Upper lobe of right lung (tissue), 1 donor: ENCODE measurements at places on chromosomes 11 and 22.

DNA sequence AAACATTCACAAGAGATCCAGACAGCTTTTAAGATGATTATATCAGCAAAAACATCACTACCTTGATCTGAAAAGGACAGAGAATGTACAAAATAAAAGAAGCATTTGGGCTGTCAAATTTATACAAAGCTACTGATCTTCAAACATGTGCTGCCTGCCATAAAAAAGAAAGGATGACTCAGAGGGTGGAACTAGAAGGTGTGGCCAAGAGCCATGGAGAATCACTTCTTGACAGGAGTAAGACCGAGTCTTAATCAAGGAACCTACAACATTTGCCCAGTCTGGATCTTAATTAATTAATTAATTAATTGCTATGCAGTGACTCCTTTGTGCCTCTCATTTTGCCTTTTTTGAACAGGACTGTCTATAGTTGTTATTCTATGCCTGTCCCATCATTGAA is 33.2 kb downstream of the C11orf96 start:
- H3K4me1 ChIP-seq = no peaks in the 10 kb centered on the region
- no peaks in the 10 kb centered on the region for H3K36me3 ChIP-seq
- H3K27me3 ChIP-seq = no peaks in the 10 kb centered on the region
- H3K4me3 ChIP-seq = no peak overlapping the region
- H3K27ac ChIP-seq = no peak overlapping the region

- no peak overlapping the region for H3K27ac ChIP-seq
- H3K4me3 ChIP-seq = no peak overlapping the region
- DNase-seq = no peak
- H3K27me3 ChIP-seq = no peaks in the 10 kb centered on the region
These were observed 23.8 kb downstream of the FSHB start for GRCh38 chr11:30254307-30255298.

DNA sequence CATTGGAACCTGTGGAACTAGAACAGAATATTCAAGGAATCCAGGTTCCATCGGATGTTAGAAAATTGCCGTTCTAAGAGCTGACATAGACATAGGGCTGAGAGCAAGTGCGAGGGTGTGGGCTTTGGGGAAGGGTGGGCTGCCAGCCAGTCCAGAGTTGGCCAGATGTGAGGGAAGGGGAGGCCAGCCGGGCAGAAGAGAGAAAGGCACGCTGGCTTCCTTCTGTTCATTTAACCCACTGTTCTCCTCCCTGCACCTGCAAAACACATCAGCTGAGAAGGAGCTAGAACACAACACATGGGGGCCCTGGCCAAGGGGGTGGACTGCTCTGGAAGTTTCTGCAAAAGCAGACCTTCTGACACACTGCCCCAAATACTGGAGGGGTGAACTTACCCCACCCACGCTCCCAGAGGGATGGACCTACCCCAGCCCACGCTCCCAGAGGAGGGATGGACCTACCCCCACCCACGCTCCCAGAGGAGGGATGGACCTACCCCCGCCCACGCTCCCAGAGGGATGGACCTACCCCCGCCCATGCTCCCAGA is 98.0 kb downstream of the SHANK2 start:
- H3K27ac ChIP-seq = no peak overlapping the region
- H3K27me3 ChIP-seq = no peaks in the 10 kb centered on the region
- H3K4me1 ChIP-seq = peaks cover 6% of the 10 kb centered on the region
- no peak overlapping the region for H3K4me3 ChIP-seq
- no peak for DNase-seq

DNA sequence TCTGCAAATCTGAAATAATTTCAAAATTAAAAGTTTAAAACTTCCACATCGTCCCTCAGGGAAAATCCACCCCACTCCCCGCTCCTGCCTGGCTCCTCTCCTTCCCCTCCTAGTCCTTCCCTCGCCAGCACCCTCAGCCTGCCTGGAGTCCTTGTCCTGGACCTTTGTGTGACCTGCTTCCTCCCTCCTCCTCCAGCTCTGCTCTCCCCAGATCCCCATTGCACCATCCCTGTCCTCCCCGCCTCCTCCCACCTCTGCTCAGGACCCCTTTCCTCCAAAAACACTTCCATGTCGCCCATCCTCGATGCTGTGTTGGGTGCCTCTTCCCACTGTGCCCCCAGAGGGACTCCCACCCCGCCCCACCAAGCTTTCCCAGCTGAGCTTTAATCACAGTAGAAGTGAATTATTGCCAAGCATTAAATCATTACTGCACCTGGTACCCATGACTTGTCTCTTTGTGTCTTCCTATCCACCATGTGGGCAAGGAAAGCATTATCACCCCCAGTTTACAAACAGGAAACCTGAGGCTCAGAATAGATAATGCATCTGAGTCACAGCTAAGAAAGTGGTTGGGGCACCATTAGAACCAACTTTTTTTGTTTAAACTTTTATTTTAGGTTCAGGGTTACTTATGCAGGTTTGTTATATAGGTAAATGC is 2.4 kb upstream of the ZP1 start:
- peak; percentile 26 for DNase-seq
- H3K4me1 ChIP-seq = no peaks in the 10 kb centered on the region

- H3K27ac ChIP-seq = peak overlapping the region; percentile 8
- H3K36me3 ChIP-seq = no peaks in the 10 kb centered on the region
- no peaks in the 10 kb centered on the region for H3K27me3 ChIP-seq
- no peak for DNase-seq
- no peak overlapping the region for H3K4me3 ChIP-seq
These were observed 18.6 kb upstream of the CD5 start for GRCh38 chr11:61083601-61084147.

DNA sequence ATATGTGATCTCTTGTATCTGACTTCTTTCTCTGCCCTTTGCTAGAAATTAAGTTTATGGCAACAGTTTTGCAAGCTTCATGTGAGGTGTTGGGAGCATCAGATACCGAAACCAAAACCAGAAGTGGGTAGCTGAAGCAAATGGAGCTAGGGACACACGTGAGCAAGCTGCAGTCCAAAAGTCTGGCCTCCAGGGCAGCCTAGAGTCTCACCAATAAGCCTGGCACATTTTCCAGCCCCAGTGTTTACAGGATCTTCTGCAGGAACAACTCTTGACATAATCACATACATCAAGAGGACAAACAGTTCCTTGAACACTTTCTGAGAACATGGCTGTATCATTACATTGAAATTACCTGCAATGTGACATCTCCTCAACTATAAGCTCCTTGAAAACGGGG is 114.1 kb downstream of the LARGE1 start:
- no peaks in the 10 kb centered on the region for H3K36me3 ChIP-seq
- H3K4me1 ChIP-seq = peaks cover 14% of the 10 kb centered on the region
- no peak for DNase-seq
- no peaks in the 10 kb centered on the region for H3K27me3 ChIP-seq
